Umbilical cord (tissue), 2 donors: ENCODE measurements at places on chromosomes 12 and 14.

GRCh38 chr14:91415794-91416743, 1.6 kb downstream of the CCDC88C start:
- no peak for DNase-seq

GRCh38 chr14:20413744-20414082, 412 bp upstream of the TEP1 start:
- peak; percentile 25 for DNase-seq

DNA sequence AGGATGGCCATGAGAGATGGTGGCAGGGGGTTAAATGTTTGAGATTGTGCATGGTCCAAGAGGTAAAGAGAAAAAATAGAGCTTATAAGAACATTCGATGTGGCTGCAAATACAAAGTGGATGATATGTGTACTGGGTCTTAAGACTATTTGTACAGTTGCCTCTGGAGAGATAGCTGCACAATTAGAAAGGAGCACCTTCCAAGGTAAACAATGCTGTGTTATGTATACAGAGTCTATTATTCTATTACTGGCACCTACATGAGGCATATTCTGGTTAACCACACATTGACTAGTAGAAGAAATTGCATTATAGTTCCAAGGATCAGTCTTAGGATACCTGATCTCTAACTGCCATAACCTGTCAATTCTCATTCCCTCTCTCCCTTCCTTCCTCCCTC, 238.0 kb upstream of the FOXN3 start:
- DNase-seq = no peak

GRCh38 chr12:127496255-127496654, 770.7 kb upstream of the TMEM132C start:
- no peak for DNase-seq

- no peak for DNase-seq
Observed at GRCh38 chr12:47408171-47408871, 297.5 kb downstream of the RPAP3 start.

DNA sequence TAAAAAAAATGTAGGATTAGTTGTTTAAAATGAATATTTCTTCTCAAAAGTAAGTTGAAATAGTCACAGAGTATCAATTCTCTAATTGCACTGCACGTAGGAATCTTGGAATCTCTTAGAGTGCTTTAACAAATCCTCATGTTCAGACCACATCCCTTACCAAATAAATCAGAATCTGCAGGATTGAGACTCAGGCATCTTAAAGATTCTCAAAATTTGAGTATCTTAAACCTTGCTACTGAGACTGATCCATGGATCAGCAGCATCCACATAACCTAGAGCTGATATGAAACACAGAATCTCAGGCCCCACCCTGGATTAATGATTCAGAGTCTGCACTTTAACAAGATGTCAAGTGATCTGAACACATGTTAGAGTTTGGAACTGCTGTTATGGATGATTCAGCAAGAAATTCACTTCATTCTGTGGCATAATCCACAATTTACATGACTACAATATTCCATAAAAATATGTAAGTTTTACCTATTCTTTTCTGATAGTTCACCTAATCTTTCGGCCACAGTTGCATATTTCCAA, 58.7 kb downstream of the ADAMTS20 start:
- DNase-seq = peak; percentile 96

- DNase-seq = peak; percentile 35
Observed at GRCh38 chr14:20630340-20631022, 11.0 kb downstream of the OR6S1 start.

GRCh38 chr12:109387425-109388166, 39.9 kb downstream of the MYO1H start:
- peak; percentile 7 for DNase-seq

DNA sequence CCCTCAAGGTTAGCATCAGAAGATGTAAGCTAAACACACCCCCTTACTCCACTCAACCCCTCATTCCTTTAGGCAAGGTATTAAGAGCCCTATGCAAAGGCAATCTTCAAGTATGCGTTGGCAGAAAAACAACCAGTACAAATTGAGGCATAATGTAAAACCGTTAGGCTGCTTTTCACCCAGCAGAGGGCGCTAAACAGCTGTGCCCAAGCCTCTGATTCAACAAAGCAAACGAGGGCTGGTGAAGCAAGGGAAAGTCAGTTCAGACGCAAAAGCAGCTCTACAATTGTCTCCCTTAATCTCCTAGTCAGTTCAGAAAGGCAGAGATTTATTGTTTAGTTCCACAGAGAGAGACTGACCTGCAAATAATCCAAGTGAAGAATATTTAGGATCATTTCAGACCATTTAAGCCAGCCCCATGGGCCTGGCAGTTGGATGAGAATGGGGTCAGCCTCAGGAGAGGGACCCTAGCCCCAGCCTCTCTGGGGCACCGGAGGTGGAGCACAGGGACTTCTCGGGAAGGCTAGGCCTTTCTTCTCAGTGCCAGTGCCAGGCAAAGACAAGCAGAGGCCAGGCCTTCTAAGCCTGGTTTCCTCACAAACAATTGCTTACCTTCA, 23.5 kb downstream of the DCAF5 start:
- peak; percentile 87 for DNase-seq

DNA sequence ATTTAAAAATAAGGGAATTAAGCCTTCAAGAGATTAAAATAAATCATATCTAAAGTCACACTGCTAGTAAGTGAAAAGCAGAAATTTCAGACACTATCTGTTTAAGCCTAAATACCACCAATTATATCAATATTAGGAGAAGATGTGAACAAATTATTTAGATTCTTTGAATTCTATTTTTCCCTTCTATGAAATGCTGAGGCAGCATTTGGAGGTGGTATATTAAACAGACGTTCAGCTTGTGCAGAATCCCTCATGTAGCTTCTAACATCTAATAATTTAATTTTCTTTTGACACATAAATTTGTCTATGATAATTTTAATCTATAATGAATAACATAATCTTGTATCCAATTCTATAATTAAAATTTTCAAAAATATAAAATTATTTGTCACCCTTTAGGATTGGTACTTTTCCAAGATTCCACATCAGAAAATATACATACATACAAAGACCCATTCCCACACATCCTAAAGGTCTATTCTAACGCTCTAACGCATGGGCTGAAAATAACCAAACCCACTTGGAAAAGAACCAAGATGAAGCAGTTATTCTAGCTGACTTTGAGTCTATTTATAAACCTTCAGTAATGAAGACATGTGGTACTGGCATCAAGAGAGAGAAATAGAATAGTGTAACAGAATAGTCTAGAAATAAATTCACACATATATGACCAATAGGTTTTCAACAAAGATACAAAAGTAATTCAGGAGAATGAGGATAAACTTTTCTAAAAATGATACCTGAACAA, 751.8 kb downstream of the GALC start:
- DNase-seq = peak; percentile 14

DNA sequence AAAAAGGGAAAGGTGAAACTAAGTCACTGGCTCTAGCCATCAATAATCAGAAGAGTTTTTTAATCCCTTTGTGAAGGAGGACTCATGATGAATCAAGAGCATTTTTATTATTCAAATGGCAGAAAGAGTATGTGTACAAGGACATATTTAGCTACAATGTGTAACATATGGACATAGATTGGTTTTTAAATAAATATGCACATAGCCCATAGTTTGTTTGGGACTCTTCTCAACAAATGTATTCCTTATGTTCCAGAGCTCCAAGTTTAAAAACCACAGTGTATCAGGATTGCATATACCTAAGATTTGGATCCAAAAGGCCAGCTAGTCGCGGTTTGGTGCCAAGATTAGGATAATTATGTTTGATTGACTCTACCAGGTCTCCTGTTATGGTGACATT, 104.2 kb downstream of the C12orf50 start:
- DNase-seq = no peak

DNA sequence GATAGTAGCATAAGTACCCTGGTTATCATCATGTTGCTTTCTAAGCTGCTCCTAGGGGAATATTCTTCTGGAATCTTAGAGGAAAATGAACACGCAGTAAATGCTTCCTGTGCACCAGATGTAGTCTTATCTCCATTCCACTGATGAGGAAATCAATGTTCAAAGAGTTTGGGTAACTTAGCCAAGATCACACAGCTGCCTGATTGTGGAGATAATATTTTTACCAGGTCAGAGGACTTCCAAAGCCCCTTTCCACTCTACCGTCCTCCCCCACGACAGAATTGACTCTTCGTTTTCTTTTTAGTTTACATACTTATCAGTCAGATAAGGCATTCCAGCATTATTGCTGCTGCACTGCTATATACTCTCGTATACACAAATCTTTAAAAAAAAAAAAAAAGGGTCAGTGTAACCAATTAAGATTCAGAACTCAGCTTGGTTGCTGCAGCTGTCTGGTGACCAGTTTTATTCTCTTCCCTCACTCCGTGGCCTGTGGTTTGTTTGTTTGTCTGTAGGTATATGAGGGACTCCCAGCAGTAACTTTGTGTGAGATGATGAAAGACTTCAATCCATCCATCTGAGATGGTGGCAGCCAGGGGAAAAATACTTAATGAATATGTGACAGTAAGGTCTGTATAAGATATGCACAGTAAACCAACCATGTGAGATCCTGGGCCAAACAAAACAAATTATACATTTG, 110.5 kb downstream of the TGFB3 start:
- DNase-seq = peak; percentile 84

DNA sequence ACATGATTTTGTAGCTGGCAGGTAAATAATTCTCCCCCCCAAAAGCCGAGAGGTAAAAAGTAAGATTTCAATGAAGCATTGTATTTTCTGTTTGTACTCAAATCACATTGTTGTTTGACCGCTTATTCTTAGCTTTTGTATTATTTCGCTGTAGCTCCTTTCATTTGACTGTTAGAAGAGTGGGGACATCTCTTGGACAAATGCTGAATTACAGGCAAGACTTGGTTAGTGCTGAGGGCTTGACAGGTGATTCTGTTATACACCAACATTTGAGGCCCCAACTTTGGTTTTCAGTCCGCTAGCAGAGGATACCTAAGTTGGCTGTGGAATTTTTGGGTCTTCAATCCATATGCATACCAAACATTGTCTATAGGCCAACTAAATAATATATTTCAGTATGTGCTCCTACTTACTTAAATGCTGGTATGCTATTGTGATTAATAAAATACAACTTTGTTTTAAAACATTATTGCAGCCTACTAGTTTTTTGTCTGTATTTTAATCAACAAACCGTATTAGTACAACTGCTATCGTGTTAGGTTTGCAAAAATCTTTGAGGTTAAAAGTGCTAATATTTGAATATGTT, 102.2 kb downstream of the ERC1 start:
- peak; percentile 71 for DNase-seq

GRCh38 chr14:105039458-105040205, 18.7 kb upstream of the CDCA4 start:
- no peak for DNase-seq

- DNase-seq = no peak
Observed at GRCh38 chr12:39685854-39686657, 66.5 kb upstream of the ABCD2 start.

DNA sequence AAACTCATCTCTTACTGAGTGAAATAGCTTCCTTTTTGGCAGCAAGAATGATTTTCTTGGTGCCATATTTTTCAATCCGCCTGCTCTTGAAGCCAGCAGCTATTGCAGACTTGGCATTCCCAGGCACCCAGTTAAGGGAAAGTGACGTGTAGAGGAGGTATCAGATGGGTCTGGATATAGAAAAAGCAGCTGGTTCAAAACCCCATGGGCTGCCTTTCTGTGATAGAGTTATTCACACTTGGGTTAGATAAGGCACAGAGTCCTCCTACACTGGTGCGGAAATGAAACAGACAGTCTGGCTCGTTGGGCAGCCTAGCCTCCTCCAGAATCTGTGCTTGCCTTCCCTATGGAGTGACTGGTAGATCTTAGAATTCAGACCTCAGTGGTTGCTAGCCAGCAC, 62.2 kb downstream of the PTPN11 start:
- no peak for DNase-seq

DNA sequence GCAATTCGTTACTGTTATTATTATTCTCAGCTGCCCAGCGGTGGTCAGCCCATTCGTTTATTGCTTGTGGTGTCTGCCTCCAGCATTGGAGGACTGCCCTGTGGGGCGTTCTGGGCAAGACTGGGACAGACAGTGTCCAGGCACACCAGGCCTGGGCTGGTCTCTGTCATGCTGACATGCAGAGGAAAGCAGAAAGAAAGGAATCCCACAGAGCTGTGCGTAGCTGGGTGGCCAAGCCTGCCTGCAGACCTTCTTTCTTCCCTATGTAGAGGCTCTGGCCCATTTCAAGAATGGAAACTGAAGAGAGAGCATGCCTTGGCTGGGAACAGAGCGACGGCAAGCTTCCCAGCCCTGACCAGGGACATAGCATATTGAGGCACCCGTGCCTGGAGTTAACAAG, 525.3 kb upstream of the TBX3 start:
- DNase-seq = peak; percentile 86

GRCh38 chr12:115763982-115764621, 513.4 kb downstream of the MED13L start:
- peak; percentile 10 for DNase-seq

DNA sequence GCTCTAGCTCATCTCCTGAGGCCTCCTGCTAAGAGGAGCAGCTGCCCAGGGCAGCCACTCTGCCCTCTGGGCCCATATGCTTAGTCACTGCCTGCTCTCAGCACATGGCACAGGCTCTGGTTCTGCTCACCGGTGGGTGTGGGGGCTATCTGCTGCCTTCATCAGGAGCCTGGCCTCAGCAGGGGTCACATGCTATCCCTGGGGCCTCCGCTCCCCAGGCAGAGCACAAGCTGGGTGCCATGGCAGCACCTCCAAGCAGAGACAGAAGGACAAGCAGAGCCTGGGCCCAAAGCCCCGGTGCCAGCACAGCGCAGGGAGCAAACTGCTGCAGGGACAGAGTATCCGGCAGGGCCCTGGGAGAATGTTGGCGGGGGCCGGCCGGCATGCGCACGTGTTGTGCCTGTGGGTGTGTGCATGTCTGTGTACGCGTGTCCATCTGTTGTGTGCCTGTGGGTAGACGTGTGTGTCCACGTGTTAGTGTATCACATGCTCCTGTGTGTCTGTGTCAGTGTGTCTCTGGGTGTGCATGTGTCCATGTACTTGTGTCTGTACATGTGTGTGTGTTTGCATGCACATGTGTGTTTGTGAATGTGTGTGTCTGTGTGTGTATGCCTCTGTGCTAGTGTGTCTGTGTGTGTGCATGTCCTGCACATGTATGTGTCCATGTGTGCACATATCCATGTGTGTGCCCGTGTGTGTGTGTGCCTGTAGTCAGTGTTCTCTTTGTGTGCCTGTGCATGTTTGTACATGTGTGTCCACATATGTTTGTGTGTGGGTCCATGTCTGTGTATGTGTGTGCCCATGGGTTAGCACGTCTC, 326.9 kb downstream of the TMEM121 start:
- no peak for DNase-seq

GRCh38 chr14:91501951-91502930, 7.9 kb downstream of the PPP4R3A start:
- no peak for DNase-seq
